ENCODE measurements at places on chromosomes 3 and 15.

DNA sequence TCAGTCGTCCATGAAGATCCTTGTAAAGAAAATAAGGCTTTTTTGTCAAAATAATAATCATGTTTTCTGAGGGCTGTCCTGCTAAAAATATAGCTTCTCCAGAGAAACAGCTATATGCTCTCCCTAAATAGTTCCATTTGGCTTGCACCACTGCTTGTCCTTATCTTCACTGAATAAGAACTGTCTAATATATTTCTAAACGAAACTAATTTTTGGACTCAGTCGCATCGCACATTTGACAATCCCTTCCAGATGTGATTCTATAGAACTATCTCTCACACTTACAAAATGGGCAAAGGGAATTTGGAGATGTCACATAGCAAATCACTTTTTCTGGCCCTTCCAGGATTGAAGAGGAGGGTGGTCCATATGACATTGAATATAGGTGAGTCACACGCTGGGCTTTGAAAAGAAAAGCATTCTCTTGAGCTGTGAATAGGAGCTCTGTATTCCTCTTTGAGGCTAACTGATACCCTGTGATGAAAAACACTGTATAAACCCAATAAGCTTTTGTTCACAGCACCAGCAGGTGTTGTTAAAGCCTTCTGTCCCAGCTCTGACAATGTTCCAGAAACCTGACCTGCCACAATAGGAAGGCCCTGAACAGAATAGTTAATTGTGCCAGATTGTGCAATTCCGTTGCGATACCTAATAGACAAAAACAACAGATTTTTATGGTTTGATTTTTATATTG lies 1144.2 kb downstream of the ROBO2 start:
- no peak for DNase-seq

DNA sequence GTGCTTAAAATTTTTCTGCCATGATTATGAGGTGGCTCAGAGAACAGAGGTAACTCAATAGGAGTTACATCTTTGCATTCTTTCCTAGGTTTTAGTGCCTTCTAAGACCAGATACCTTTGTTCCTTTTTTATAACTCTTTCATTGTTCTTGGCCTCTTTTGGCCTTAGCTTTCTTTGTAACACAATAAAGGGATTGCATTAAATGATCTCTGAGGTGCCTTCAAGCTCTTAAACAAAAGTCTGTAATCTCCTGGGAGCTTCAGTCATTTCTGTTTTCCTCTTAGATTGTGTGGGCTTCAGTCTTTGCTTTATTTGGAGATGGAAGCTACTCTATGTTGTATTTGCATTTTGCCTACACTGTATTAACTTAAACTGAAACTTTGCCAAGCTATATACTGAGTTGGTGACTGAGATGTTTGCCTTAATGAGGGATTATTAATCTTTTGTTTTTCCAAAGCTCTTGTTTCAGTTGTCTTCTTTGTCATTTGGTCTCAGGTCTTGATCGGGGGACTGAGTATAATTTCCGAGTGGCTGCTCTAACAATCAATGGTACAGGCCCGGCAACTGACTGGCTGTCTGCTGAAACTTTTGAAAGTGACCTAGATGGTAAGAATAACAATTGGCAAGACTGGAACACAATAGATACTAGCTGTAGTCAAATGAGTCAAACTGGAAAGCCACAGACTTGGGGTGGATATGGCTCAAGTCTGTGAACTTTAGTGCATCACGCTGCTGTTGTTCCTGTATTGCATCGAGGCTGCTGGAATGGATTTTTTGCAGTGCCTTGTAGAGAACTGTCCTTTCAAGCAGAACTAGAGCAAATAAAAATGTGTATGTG lies 110.3 kb downstream of the HCN4 start:
- DNase-seq, result no peak

GRCh38 chr3:141346418-141346817 lies 21.9 kb upstream of the ZBTB38 start:
- DNase-seq, result no peak

GRCh38 chr3:59518283-59519055 lies 468.6 kb upstream of the CFAP20DC start:
- DNase-seq, result no peak

DNA sequence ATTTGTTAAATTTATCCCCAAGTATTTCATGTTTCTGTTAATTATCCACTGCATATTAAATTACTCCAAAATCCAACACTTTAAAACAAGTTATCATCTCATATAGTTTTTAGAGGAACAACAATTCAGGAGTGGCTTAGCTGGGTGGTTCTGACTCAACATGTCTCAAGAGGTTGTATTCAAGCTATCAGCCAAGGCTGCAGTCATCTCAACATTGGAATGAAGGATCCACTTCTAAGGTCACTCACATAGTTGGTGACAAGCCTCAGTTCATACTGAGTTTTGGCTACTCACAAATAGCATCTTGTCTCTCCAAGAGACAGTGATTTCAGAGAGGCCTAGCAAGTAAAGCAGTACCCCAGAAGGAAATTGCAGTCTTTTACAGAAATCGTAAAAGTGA lies 134.7 kb downstream of the NR2E3 start:
- no peak for DNase-seq

DNA sequence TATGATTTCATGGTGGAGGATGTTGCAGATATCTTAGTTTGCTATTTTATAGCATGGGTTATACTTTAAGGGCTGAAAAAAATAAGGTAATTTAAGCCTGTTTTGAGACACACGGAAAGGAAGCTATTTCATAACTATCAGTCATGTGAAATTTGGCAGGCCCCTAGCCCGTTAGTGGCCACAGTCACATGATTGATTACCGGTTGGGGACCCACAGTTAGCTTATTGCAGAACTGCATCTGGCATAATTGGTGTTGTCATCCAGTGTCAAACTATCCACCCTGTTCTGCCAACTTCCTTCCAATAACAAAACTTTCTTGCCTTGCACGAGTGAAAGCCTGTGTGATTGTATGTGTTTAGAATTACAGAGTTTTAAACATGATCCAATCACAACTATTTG lies 35.2 kb downstream of the FNDC3B start:
- no peak for DNase-seq

DNA sequence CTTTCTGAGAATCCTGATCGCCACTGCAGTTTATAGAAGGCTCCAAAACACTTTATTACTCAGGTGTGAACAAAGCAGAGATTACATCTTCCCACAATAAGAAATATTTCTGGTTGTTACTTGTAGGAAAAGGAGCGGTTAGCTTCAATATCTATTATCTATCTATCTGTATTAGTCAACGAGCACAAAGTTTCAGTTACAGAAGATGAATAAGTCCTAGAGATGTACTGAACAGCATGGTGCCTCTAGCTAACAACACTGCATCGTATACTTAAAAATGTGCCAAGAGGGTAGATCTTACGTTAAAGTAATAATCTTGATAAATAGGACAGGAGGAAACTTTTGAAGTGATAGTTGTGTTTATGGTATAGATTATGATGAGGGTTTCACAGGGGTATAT lies 10.9 kb upstream of the CCR3 start:
- DNase-seq, result no peak

GRCh38 chr3:158465074-158465473 lies 105.9 kb upstream of the MLF1 start:
- DNase-seq, result no peak

DNA sequence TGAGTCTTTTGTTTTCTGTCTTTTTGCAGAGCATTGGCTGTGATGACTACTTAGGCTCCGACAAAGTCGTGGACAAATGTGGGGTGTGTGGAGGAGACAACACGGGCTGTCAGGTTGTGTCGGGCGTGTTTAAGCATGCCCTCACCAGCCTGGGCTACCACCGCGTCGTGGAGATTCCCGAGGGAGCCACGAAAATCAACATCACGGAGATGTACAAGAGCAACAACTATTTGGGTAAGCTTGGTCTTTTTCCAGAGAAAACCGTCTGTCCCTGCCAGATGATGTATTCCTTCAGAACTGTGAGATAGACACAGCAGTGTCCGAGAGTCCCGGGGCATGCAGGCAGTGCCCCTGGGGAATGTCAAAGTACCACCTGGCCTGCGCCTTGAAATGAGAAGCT lies 149.9 kb upstream of the NR2E3 start:
- DNase-seq, result no peak

GRCh38 chr15:88769161-88769971 lies 33.9 kb upstream of the ACAN start:
- no peak for DNase-seq

- no peak for DNase-seq
These were observed 54.9 kb downstream of the EPHA6 start for GRCh38 chr3:96869316-96869715.

DNA sequence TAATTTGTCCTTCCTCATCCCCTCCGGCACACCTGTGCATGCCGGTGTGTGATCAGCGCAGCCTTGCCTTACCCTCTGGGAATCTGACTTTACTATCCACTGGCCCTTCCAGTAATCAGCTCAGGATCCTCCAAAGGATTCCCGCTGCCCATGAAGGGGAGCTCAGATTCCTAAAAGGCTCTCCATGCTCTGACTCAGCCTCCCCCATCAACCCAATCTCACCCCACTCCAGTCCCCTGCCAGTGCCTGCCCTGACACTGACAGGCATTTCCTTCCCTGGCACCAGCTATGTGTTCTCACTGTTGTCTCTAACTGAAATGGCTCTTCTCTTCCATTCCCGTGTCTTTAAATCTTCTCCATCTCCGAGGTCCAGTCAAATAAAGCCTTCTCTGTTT lies 7.3 kb upstream of the BCL2A1 start:
- DNase-seq, result no peak

DNA sequence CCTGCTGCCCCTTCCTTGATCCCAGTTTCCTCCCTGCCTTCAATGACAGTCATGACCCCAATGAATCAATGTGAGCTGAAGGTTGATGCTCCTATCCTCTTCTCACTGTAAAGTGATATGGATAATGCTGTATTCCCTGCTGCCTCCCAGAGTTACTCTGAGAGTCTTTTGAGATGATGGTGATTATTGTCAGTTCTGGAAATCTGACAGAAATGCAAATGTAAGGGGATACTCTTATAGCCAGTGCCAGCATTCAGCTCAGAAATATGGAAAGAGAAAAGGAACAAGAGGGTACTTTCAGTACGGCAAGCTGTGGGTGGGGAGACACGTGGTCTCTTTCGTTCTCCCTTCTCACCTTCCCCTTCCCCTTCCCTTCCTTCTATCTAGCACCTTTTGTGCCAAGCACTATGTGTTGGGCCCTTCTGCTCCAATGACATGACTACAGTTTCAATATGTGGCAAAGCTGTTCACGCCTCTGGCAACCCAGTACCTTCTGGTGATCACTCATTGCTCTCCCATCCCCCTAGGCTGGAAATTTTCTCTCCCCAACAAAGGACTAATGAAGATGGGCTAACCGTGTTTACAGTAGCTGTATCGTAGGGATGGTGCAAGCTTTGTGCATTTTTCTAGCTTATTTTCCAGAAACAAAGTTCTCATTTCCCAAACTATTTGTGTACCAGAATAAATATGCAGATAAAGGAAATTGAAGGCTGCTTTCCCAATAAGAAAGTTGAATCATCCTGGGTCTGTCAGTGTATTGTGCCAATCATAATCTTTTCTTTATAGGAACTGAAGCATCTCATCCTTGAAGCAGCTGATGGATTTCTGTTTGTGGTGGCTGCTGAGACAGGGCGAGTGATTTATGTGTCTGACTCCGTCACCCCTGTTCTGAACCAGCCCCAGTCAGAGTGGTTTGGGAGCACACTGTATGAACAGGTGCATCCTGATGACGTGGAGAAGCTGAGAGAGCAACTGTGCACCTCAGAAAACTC lies 70.3 kb downstream of the ARNT2 start:
- no peak for DNase-seq

DNA sequence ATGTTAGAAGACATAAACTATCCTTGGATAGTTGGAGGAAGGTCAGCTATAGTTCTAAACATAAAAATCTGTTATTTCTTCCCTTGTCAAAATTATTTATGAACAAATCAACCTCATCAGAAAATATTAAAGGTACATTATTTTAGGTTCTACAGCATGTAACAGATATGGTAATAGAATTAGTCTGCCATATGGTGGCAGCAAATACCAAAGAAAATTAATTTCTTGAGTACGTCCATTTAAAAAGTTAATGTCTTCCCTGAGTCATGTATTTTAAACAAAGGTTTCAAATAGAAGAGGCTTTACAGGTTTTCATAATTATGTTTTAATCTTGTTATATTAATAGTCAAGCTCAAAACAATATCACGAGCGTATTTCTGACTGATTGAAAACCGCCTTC lies 17.9 kb upstream of the ANKRD28 start:
- no peak for DNase-seq

- DNase-seq, result no peak
These were observed 760.6 kb downstream of the EDEM1 start for GRCh38 chr3:5948084-5948483.

- DNase-seq, result no peak
These were observed 37.1 kb downstream of the MRPL46 start for GRCh38 chr15:88430051-88430450.

GRCh38 chr3:75180235-75180944 lies 483.7 kb upstream of the FRG2C start:
- DNase-seq, result no peak

GRCh38 chr15:89514596-89515406 lies 18.4 kb upstream of the RHCG start:
- DNase-seq, result no peak

DNA sequence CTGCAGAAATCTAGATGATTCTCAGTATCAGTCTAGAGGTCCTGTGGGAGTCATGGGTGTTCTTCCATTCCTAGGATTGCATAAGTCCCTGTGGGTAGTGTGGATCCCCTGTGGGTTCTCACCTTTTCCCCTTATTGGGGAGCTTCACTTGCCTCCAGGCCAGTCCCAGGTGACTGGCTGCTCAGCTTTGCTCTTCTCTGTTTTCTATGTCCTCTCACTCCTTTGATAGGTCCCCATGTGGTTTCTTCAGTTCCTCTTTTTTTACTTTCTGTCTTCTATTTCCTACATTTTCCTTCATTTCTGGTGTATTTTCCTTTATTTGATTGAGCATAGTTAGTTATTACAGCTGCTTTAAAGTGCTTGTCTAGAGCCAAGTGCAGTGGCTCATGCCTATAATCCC lies 10.9 kb downstream of the TEX55 start:
- no peak for DNase-seq

- DNase-seq, result no peak
These were observed 72.7 kb downstream of the ALDH1A2 start for GRCh38 chr15:57992761-57993355.

DNA sequence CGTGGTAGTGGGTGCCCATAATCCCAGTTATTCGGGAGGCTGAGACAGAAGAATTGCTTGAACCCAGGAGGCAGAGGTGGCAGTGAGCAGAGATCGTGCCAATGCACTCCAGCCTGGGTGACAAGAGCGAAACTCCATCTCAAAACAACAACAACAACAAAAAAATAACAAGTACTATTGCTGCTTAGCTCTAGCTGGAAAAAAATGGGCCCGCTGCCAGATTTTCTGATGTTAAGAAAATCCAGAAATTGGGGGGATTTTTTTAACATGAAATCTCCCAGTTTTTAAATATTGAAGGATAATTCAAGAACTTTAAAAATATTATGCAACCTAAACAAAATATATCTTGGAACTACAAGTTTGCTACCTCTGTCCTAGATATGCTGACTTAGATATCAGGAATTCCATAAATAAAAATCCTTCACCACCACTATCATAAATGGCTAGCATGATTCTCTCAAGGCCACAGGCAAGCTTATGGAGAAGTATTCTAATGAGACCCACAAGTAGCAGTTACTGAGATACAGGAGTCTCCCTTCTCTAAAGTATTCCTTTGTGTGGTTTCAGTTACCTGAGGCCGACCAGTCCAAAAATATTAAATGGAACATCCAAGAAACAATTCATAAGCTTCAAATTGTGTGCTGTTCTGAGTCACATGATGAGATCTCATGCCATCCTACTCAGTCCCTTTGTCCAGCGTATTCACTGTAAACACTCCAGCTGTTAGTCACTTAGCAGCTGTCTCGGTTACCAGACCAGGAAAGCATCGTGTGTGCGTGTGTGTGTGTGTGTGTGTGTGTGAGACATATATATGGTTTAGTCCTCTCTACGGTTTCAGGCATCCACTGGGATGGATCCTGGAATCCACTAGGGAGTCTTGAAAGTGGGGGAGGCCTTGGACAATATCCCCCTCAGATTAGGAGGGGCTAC lies 277.2 kb downstream of the TBL1XR1 start:
- no peak for DNase-seq
